ENCODE measurements at places on chromosomes 6 and 20.

GRCh38 chr6:160248538-160248937 lies 10.1 kb downstream of the SLC22A2 start:
- peak; percentile 73 for DNase-seq
- no peaks in the 10 kb centered on the region for H3K36me3 ChIP-seq
- peaks cover 2% of the 10 kb centered on the region for H3K4me1 ChIP-seq
- H3K4me3 ChIP-seq, result no peak overlapping the region
- no peaks in the 10 kb centered on the region for H3K27me3 ChIP-seq
- H3K27ac ChIP-seq, result no peak overlapping the region

GRCh38 chr6:160217073-160217472 lies 41.5 kb downstream of the SLC22A2 start:
- H3K4me3 ChIP-seq, result no peak overlapping the region
- H3K4me1 ChIP-seq, result no peaks in the 10 kb centered on the region
- no peak for DNase-seq
- no peaks in the 10 kb centered on the region for H3K36me3 ChIP-seq
- H3K27ac ChIP-seq, result no peak overlapping the region
- H3K27me3 ChIP-seq, result no peaks in the 10 kb centered on the region

GRCh38 chr20:18728870-18729224 lies 84.7 kb upstream of the SCP2D1 start:
- H3K27me3 ChIP-seq, result no peaks in the 10 kb centered on the region
- no peaks in the 10 kb centered on the region for H3K36me3 ChIP-seq
- no peak for DNase-seq
- H3K4me1 ChIP-seq, result no peaks in the 10 kb centered on the region
- no peak overlapping the region for H3K27ac ChIP-seq

DNA sequence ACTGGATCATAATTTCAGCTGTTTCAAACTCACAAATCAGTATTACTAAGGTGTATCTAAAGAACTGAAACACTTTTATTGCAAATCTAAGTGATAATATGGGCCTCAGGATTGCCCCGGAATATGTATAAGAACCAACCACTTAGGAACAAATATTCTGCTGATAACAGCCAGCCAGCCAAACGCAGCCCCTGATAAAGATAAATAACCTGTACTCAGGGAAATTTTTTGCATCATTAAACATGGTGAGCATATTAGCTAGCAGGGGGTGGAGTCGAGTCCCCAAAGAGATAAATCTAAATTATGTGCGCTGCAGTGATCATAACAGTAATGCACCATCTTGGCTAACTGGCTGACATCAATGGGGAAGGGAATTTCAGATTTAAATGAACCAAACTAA lies 410.2 kb upstream of the MAP3K7 start:
- no peaks in the 10 kb centered on the region for H3K27me3 ChIP-seq
- peak; percentile 57 for DNase-seq
- H3K4me1 ChIP-seq, result no peaks in the 10 kb centered on the region
- no peak overlapping the region for H3K27ac ChIP-seq
- no peaks in the 10 kb centered on the region for H3K36me3 ChIP-seq

DNA sequence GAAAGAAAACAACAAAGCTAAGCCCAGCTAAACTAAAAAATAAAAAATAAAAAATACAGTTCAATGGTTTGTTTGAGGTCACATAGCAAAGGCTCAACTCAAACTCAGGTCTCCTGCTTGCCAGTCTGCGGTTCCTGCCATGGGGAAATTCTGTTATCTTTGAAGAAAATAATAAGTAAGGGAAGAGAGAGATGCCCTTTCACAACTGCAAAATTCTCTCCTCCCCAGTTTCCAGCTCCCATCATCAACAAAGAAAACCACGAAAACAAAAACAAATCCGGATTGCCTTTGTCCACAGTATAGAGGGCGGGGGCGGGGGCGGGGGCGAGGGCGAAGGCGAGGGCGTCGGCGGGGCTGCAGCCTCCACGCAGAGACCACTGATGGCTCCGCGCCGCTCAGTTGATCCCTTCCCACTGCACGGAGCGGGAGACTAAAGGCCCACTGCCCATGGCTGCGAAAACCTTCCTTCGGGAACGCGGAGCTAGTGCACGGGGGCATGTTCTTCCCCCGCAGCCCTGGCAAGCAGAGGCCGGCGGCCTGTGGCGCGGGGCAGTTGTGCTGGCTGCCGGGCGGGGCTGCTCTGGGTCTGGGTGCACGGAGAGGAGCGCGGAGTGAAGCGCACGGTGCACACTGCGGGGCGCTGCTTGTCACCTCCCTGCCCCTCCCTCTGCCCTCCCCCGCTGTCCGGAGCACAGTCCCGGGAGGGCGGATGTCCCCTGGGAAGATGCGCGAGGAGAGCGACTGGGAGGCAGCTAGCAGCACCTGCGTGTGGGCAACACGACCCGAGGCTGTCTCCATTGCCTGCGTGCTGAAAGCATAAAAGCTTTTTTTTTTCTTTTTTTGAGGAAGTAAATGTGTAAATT lies 54.1 kb upstream of the TPD52L1 start:
- peak overlapping the region; percentile 39 for H3K27ac ChIP-seq
- H3K4me3 ChIP-seq, result peak overlapping the region; percentile 60
- DNase-seq, result peak; percentile 57
- H3K4me1 ChIP-seq, result peaks cover 50% of the 10 kb centered on the region

- no peaks in the 10 kb centered on the region for H3K27me3 ChIP-seq
- DNase-seq, result no peak
- H3K4me3 ChIP-seq, result no peak overlapping the region
- H3K36me3 ChIP-seq, result no peaks in the 10 kb centered on the region
Observed at GRCh38 chr6:64580346-64580745, 944.7 kb downstream of the PHF3 start.

GRCh38 chr6:74912234-74912633 lies 293.6 kb downstream of the COL12A1 start:
- H3K27ac ChIP-seq, result no peak overlapping the region
- no peak overlapping the region for H3K4me3 ChIP-seq
- no peaks in the 10 kb centered on the region for H3K4me1 ChIP-seq
- DNase-seq, result no peak

GRCh38 chr6:136669299-136669699 lies 119.1 kb upstream of the MAP7 start:
- no peaks in the 10 kb centered on the region for H3K36me3 ChIP-seq
- H3K27me3 ChIP-seq, result no peaks in the 10 kb centered on the region
- H3K4me3 ChIP-seq, result no peak overlapping the region
- H3K4me1 ChIP-seq, result peaks cover 15% of the 10 kb centered on the region
- H3K27ac ChIP-seq, result no peak overlapping the region

- H3K4me1 ChIP-seq, result peaks cover 3% of the 10 kb centered on the region
- no peak overlapping the region for H3K4me3 ChIP-seq
- H3K36me3 ChIP-seq, result no peaks in the 10 kb centered on the region
Observed at GRCh38 chr20:24402188-24402587, 67.2 kb upstream of the SYNDIG1 start.

DNA sequence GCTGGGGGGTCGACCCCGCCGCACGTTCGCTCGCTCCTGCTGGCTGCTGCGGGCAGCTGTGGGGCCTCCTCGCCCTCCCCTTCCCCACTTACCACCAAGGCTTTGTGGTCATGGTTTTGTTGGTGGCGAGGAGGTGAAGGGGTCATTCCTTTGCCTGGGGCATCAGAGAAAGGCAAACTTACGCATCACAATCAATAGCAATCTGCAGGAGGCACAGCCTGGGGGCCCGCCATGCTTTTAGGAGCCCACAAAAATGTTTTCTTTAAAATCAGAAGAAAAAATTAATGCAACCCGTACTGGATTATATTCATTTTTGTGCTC lies 137.0 kb downstream of the IMPG1 start:
- H3K4me3 ChIP-seq, result peak overlapping the region; percentile 58
- H3K4me1 ChIP-seq, result peaks cover 6% of the 10 kb centered on the region
- H3K27me3 ChIP-seq, result no peaks in the 10 kb centered on the region
- no peak overlapping the region for H3K27ac ChIP-seq
- H3K36me3 ChIP-seq, result no peaks in the 10 kb centered on the region
- no peak for DNase-seq

- H3K4me3 ChIP-seq, result no peak overlapping the region
- peaks cover 12% of the 10 kb centered on the region for H3K4me1 ChIP-seq
- peak overlapping the region; percentile 24 for H3K27ac ChIP-seq
- no peaks in the 10 kb centered on the region for H3K36me3 ChIP-seq
Observed at GRCh38 chr6:6783721-6784120, 195.2 kb downstream of the LY86 start.

DNA sequence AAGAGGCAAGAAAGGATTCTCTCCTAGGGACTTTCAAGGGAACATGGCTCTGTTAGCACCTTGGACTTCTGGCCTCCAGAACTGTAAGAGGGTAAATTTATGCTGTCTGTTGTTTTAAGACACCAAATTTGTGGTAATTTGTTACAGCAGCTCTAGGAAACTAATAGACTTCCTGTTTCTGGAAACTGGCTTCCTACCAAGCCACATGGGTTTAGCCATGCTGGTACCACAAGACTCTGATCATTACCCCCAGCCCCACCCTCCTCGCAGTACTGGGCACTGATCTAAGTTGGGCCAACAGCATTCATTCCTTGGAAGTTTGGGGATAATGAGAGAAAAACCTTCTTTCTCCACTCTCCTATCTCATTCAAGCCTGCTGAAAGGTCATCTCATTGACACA lies 109.5 kb upstream of the SMLR1 start:
- no peaks in the 10 kb centered on the region for H3K36me3 ChIP-seq
- H3K4me1 ChIP-seq, result no peaks in the 10 kb centered on the region
- DNase-seq, result no peak
- no peak overlapping the region for H3K4me3 ChIP-seq
- no peaks in the 10 kb centered on the region for H3K27me3 ChIP-seq

GRCh38 chr6:2429460-2429859 lies 184.1 kb upstream of the GMDS start:
- no peak overlapping the region for H3K4me3 ChIP-seq
- peak; percentile 34 for DNase-seq
- H3K36me3 ChIP-seq, result no peaks in the 10 kb centered on the region
- H3K27me3 ChIP-seq, result no peaks in the 10 kb centered on the region
- H3K4me1 ChIP-seq, result peaks cover 23% of the 10 kb centered on the region

Measured in astrocyte (in vitro differentiated cells and primary cell).